Cerebellum (tissue), 4 donors: ENCODE measurements at places on chromosomes 11 and 22. TPM values are rescaled to one million over a fixed set of nuclear protein-coding genes. Genes with fewer than 3 reads are reported as not detected.

The EI24 gene
- total RNA-seq = 55.2 TPM

The NXPE1 gene
- total RNA-seq = not detected

The OR51E2 gene
- 0.18 TPM for total RNA-seq

The OR51L1 gene
- total RNA-seq = not detected

The LMNTD2 gene
- not detected for total RNA-seq

- DNase-seq = no peak
Observed at GRCh38 chr22:41177040-41177621, 28.0 kb upstream of the L3MBTL2 start.

DNA sequence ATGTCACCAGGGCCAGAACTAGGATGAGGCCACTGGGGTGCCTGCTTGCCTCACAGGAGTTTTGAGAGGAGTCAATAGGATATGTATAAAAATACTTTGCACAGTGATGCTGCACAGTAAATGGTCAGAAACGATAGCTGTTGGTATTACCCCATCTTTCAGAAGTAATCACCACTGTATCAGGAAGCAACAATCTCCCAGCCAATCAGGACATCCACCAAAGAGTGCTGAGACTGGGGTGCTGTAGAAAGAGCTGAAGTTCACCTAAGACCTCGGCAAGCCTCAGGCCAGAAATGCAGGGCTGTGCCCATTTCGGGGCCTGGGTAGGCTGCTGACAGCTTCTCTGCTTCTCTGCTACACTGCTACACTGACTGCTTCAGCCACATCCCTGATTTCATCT lies 17.4 kb downstream of the LMO2 start:
- no peak for DNase-seq

- DNase-seq = no peak
Observed at GRCh38 chr22:40482886-40483285, 112.5 kb downstream of the SGSM3 start.

DNA sequence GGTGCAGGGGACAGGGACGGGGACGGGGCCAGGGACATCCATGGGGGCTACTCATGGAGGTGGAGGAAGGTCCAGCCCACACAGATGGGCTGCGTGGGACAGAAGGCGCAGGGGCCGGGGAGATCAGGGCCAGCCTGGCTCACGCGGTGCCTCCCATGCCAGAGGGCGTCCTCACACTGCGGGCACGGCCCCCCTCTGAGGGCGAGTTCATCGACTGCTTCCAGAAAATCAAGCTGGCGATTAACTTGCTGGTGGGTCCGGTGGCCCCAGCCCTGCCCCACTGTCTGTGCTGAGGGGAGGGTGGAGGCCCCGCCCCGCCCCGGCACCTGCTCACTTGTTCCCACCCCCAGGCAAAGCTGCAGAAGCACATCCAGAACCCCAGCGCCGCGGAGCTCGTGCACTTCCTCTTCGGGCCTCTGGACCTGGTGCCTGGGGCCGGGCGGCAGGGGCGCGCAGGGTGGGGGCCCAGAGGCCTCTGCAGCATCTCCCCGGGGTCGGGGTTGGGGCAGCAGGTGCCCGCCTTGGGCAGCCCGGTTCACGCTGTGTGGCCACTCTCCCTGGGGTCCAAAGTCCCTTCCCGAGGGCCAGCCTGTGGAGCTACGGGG lies 15.8 kb downstream of the EPS8L2 start:
- DNase-seq = no peak

GRCh38 chr11:2107521-2107920 lies 31.7 kb downstream of the IGF2 start:
- DNase-seq = no peak

- DNase-seq = no peak
Observed at GRCh38 chr11:45757672-45758071, 47.3 kb upstream of the SLC35C1 start.

DNA sequence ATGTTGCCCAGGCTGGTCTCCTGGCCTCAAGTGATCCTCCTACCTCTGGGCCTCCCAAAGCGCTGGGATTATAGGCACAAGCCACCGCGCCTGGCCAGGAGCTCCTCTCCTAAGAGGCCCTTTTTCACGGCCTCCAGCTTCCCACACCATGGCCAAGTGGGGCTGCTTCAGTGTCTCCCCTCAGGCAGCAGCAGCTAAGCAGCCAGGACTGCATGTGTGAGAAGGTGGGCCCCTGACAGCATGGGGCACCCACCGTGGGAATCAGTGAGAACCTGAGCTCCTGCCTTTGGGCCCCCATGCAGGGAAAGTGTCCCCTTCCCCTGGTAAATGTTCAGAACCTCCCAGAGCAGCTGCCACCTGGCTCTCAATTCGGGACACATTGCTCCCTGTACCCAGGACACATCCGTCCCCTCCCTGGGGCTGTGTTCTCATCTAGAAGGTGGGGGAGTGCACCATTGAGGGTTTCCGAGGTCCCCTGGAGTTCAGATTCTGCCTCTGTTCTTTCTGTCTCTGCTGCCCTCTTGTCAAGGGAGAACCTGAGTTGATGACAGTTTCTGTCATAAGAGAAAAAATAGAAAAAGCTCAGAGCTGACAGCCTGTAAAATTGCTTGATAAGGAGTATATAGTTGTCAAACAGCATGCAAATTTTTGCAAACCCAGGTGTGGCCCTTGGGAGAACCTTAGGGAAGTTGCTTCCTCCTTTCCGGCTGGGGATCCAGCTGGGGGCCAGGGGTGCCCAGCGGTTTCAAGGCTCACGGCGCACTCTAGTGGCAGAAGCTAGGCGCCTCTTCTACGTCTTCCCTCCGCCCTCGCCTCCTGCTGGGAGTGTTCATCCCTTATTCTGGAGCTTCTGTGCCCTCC lies 29.7 kb downstream of the FAM83F start:
- no peak for DNase-seq

DNA sequence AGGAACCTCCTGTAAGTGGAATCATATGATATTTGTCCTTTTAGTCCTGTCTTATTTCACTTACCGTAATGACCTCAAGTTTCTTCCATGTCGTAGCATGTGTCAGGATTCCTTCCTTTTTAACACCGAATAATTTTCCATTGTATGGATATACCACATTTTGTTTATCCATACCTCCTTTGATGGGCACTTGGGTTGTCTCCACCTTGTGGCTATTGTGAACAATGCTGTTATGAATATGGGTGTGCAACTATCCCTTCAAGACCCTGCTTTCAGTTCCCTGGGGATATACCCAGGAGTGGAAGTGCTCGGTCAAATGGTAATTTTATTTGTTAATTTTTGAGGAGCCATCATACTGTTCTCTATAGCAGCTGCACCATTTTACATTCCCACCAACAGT lies 244.9 kb upstream of the BLID start:
- no peak for DNase-seq
